ENCODE measurements at places on chromosomes 3 and 15.

DNA sequence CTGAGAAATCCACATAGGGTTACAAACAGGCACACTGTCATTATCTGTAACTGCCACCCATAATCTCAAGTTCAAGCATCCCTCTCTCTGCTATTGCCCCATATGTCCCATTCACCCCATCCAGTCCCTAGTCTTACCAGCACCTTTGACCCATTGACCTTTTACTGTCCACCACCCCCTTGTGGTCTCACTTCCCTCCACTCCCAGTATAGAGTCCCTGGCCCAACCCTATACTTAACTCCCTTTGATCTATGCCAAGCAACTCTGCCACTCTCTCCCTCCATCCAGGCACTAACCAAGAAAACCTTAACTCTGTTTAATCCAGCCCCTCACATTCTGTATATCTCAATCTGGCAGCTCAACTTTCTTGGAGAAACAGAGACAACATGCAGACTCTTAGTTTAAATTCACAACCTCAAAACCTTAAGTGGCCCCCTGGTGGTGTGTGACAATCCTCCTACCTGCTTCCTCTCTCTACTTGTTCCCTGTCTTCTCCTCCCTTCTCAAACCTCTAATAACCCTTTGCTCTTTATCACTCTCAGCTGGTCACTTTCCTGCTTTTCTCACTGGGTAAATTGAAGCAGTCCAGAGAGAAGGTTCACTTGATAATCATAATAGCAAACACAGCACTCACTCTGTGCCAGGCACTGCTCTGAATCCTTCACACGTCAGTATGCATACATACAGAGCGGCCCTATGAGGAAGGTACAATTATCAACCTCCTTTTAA is 162.7 kb downstream of the STT3B start:
- no peak for DNase-seq

DNA sequence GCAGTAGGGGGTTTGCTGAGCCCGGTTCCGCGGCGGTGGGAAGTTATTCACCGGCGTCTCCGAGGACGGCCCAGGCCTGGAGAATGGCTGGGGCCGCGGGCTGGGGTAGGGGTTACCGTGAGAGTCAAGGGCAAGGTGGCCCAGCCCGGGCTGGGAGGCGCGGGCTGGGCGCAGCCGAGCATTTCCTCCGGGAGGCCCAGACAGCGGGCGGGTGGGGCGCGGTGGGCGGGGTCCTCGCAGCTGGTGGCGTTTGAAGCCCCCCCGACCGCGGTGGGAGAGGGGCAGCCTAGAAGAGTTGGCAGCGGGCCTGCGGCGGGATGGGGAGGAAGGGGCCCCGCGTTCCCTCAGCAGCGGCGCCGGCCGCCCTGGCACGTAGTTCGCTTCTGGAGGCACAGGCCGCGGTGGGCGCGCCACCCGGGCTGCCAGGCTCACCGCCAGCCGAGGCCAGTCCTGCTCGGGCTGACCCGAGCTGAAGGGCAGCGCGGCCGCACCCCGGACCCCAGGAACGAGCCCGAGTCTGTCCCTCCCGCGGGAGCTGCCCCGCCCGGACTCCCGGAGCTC is 960 bp upstream of the KLF13 start:
- no peak for DNase-seq

- no peak for DNase-seq
Observed at GRCh38 chr15:31102039-31102321, 455 bp upstream of the TRPM1 start.

GRCh38 chr3:76369170-76369569 is 583.8 kb upstream of the ZNF717 start:
- no peak for DNase-seq

- no peak for DNase-seq
Observed at GRCh38 chr3:140276703-140277102, 341.7 kb downstream of the CLSTN2 start.

- no peak for DNase-seq
Observed at GRCh38 chr3:60147249-60147950, 1097.6 kb upstream of the CFAP20DC start.
